Hematopoietic multipotent progenitor cell treated with erythropoietin and hydrocortisone succinate and interleukin-3 and kit ligand, for 17 days (in vitro differentiated cells): ENCODE measurements at places on chromosomes 12 and 14.

DNA sequence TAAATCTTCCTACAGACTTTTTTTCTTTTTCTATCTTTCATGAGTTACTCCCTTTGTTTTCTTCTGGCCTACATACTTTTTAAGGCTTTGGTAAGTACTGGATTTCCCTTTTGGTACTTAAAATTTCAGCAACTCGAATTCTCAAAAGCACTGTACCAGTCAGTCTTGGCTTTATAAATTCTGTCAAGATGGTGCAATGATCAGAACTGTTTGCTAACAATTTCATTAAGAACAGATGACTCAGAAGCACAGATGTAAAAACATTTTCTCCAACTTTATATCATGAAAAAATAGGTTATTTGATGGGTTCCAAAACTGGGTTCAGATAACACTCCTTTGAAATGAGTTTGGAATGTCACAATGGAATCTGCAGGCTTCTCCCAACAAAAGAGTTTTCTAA, 1961.8 kb upstream of the FLRT2 start:
- no peak for DNase-seq

DNA sequence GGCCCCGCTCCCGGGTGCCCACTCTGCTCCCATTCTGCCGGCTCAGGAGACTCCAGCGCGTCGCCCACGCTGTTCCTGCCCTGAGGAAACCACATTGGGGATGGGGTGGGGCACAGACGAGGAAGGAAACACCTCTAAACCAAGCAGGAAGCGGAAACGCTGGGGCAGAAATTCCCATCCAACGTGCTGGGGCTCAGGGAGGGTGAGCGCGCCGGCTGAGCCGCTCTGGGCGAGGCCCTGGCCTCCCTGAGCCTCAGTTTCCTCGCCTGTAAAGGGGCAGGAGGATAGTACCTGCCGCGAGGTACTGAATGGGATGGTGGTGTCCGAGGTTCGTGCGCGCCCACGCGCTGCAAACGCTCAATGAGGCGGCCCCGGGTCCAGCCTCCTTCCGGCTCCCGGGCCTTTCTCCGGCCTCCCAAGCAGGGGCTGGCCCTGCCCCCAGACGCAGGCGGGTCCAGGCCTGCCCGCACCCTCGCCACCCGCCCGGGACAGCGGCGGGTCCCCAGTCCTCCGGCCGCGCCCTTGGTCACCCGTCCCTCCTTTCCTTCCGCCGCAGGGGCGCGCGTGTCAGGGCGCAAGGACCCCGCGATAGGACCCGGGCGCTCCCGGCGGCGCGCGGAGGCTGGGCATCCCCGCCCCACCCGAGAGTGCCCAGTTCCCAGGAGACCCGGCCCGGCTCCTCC, 673 bp downstream of the BEGAIN start:
- no peak for DNase-seq

- DNase-seq = no peak
These were observed 101.9 kb upstream of the OVCH1 start for GRCh38 chr12:29599381-29599780.

GRCh38 chr14:105589161-105589925, 63.0 kb downstream of the TMEM121 start:
- no peak for DNase-seq

DNA sequence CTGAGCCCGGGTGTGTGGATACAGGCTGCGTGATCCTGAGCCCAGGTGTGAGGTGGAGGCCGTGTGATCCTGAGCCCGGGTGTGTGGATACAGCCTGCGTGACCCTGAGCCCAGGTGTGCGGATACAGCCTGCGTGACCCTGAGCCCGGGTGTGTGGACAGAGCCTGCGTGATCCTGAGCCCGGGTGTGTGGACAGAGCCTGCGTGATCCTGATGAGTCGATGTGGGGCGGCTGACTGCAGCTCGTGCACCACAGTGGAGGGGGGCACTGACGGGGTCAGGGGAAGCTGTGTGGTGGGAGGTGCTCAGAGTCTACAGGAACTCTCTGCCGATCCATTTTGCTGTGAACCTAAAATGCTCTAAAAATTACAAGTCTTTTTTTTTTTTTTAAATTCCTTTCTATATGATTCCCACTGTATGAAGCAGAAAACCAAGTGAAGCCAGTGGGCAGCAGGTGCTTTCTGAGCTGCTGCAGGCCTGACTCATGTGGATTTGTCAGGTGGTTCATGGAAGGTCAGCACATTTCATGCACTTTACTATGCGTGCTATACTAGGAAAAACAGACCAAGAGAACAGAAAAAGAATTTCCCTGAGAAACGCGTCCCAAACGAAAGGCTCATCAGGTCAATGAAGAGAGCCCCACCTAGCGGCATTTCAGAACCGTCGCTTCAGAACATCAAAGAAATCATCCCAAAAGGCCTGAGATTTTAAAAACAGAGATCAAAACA, 19.3 kb downstream of the BRF1 start:
- DNase-seq = no peak

GRCh38 chr12:107032266-107032665, 45.3 kb upstream of the MTERF2 start:
- no peak for DNase-seq

- DNase-seq = peak; percentile 24
These were observed 56.7 kb downstream of the TTC7B start for GRCh38 chr14:90759370-90760077.

DNA sequence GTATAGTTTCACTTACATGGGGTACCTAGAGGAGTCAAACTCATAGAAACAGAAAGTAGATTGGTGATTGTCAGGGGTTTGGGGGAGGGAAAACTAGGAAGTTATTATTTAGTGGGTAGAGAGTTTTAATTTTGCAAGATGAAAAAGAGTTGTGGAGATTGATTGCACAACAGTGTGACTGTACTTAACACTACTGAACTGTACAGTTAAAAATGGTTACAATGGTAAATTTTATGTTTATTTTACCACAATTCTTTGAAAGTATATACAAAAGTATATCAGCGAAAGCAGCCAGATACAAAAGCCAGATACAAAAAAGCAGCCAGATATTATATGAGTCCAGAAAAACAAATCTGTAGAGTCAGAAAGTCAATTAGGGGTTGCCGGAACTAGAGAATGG, 247.6 kb downstream of the IPO8 start:
- no peak for DNase-seq

GRCh38 chr12:1246637-1247036, 255.6 kb downstream of the ERC1 start:
- DNase-seq = no peak

GRCh38 chr12:124392667-124393413, 97.9 kb downstream of the RFLNA start:
- no peak for DNase-seq

GRCh38 chr14:54673193-54674045, 106.5 kb downstream of the SAMD4A start:
- no peak for DNase-seq

GRCh38 chr12:31521964-31522363, 69.0 kb downstream of the DENND5B start:
- no peak for DNase-seq

DNA sequence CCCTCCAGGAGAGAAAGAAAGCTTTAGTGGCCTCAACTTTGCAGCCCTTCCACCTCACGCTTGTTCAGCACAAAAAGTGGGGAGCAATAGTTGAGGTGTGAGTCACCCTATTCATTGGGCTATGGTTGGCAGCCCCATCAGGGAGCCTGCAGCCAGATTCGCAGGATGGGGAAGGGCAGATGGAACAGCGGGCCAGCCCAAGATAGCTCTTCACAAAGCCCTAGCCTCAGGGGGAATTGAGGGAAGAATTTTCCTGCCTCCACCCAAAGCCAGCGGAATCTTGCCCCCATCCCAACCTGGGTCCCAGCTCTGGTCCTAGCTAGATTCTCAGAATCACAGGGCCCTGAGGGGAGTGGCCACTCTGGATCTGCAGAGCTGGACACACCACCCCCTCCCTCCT, 3.6 kb upstream of the KRT5 start:
- no peak for DNase-seq

GRCh38 chr12:132415327-132416120, 74.4 kb upstream of the FBRSL1 start:
- no peak for DNase-seq

DNA sequence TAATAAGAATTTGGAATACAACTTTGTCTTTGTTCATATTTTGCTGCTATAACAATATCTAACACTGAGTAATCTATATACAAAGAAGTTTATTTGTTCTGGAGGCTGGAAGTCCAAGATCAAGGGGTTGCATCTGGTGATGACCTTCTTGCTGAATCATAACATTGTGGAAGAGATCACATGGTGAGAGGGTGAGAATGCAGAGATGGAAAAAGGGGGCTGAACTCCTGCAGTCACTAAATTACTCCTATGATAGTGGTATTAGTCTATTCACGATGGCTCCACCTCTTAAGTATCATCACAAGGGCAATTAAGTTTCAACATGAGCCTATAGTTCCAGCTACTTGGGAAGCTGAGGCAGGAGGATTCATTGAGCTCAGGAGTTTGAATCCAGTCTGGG, 4.5 kb upstream of the AKAP6 start:
- no peak for DNase-seq

- no peak for DNase-seq
These were observed 50.5 kb downstream of the LIMA1 start for GRCh38 chr12:50232771-50233209.

DNA sequence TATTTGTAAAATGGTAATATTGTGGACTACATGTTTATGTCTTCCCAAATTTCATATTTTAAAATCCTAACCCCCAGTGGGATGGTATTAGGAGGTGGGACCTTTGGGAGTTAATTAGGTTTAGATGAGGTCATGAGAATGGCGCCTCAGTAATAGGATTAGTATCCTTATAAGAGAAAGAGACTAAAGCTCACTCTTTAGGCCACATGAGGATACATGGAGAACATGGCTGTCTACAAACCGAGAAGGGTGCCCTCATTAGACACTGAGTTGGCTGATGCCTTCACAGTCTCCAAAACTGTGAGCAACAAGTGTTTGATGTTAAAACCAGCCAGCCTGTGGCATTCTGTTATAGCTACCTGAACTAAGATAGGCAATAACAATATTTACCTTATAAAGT, 58.3 kb upstream of the OTOGL start:
- DNase-seq = no peak

DNA sequence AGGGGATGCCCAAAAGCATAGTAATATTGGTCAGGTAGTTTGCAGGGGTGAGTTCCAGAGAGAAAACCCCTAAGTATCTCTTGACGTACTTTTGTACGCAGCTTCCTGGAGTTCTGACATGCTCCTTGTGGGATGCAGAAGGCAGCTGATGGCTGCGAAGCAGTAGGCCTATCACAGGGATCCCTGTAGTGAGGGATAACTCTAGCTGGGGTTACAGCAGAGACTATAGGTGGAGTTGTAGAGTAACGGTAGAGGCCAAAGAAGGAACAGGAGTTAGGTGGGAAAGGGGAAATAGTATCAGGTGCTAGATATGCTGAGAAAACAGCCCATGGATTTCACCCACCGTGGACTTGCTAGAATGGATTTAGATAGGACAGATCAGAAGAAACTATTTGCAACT, 37.3 kb downstream of the MGST1 start:
- DNase-seq = no peak

GRCh38 chr12:121712190-121712460, 427 bp upstream of the TMEM120B start:
- no peak for DNase-seq

DNA sequence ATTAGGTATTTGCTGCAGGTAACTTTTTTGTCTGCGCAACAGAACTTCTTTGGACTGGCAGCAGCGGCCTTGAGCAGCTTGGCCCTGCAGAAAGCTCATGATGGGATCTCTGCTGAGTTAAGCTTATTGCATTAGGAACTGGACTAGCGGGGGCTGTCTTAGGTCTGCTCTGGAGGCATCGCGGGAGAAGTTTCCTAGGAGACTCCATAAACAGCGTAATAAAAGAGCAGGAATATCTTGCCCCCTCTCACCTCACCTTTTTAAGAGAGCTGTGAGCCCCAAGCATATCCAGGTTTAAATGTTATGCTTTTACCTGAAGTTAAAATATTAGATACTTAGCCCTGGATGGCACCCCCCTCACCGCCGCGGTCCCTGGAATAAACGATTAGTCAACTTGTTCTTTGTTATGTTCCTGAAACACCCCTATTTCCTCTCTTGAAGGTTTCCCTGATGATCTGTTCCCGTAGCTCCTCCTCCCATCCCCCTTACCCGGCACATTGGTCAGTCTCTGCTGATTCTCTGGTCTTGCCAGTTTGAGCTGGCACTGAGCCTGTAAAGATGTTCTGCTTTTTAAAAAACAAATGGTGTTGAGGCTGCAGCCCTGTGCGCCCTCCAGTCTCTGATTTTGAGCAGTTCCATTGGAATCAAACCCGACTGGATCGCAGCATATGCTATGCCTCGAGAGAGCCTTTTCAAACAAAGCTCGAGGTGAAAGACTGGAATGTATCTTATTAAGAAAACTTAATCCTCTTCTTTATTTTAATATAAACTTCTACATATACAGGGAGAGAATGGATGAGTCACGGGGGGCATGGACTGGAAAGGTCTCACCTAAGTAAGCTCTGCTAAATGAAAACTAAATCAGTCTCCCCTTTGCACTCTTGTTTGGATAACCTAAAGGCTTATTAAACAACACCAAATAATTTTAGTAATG, 1.9 kb downstream of the MLXIP start:
- peak; percentile 82 for DNase-seq

DNA sequence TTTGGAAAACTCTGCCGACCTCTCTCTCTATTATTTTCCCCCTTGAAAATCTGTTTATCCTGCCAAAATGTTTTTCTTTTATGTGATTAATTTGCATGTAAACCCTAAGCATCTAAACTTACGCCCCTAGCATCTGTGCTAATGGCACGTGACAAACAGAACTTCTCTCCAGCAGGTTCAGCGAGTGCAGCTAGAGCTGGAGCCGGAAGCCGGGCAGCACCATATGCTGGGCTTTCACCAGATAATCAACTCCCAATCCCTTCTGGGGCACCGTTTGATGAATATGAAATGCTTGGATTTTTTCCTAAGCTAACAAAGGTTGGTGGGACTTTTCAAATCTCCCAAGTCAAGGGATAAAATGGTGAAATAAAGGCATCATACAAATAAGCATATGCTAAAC, 667.5 kb upstream of the TMEM132C start:
- no peak for DNase-seq
